Stimulated activated CD8-positive, alpha-beta memory T cell treated with anti-CD3 and anti-CD28 coated beads, Interleukin-4, amount 100 ng/mL, for 4 hours (primary cell): ENCODE measurements at places on chromosomes 2 and 18.
A peak's percentile ranks its signal among the peaks of the same experiment; 100 is the strongest.

DNA sequence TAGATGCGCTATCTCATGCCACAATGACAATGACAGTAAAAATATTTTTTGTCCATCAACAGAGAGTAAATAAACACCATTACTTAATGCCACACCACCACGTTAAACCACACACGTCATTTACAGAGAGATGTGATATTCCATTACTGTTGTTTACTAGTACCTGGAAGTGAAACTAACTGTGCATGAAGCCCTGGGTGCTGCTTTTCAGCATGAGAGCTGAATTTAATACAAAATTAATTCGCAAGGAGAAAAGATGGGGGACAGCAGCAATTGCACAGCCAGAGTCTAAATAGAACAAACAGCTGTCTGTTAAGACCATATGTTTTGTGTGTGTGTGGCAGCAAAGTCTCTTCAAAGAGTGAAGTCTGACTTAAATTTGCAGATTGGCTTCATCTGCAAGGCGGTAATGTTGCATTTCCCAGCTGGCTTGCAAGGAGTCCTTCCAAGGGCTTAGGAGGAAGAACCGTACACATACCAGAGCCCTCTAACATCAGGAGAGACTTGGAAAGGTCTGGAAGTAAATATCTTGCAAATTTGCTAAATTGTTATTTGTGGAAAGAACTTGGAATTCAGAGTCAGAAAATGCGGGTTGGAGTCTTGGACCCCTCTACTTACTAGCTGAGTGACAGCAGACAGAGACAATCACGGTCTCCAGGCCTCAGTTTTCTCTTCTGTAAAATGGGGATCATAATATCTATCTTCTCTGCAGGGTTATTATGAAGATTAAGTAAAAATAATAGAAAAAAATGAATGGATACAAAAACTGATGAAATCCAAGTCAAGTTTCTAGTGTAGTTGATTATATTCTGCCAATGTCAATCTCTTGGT is 127.6 kb downstream of the ALPK2 start:
- DNase-seq = no peak

- DNase-seq = no peak
Observed at GRCh38 chr2:54330926-54331835, 75.2 kb upstream of the TSPYL6 start.

DNA sequence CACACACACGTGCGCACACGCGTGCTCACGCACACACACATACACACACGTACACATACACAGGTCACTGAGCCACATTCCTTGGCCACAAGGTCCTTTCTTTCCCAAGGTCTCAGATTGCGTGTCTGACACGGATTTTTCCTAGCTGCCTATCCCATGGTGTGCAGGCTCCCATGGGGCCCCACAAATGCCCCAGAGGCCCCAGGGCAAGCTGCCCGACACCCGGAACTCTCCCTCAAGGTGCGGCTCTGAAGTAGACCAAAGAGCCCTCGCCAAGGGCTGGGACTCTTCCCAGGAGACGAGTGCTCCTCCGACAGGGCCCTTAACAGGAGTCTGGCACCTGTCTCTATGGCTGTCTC is 46.7 kb downstream of the SDC1 start:
- DNase-seq = no peak

GRCh38 chr2:147712051-147712450 is 132.8 kb upstream of the ACVR2A start:
- DNase-seq = no peak

DNA sequence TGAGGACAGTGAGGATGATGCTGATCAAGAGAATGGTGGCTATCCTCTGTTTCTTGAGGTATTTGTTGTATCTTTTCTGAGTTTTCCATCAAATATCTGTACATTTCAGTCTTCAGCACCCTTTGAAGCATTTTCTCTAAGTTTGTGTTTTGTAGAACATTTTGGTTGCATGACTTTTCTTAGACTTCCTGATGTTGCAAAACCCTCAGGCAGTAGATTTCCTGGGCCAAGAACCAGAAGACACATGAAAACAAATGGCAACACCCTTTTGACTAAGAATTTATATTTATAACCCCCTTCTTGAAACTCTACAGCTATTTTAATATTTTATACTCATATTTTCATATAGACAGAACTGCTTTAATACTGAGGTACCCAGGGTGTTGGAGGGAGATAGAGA is 16.2 kb downstream of the HNMT start:
- no peak for DNase-seq

DNA sequence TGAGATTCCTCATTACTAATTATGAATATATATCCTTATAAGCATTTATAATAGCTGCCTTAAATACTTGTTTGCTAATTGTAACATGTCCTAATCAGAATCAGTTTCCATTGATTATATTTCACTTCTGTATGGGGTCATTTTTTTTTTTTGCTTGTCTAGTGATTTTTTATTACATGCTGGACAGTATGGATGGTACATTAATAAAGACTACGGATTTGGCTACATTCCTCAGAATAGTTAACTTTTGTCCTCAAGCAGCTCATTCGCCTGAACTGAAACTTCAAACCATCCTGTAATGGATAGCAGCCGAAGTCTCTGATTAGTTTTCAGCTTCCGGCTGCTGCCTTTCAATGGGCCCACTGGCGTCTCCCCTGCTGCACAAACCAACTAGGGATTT is 11.7 kb downstream of the TGIF1 start:
- DNase-seq = no peak

DNA sequence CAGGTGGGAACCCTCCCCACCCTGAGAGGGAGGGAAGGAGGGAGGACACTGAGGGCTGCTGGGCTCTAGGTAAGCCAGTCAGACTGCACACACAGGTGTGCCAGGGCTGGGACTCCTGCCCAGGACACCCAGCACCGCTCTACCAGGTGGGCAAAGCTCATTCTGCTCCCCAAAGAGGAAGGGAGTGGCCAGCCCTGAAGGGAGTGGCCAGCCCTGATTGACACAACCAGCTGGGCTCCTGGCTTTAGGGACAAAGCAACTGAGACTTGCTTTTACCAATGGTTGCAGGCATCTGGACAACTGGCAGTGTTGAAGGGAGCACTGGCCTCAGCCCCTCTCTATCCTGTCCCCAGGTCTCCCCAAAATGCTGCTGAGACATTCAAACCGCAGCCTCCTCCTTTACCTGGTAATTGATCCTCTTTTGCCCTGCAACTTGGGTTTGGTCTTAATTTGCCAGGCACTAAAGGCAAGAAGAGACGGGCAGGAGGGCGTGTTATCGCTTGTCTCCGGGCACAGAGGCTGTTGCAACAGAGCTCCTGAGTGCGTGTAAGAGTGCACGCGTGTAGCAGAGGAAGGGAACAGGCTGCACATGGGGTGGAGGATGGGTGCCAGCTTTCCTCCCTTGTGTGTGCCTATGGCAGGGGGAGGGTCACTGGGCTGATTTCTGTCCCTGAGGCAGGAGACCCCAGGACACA is 14.5 kb upstream of the FOSL2 start:
- no peak for DNase-seq

GRCh38 chr18:2036086-2036485 is 535.2 kb downstream of the METTL4 start:
- DNase-seq = no peak

GRCh38 chr2:230998882-230999281 is 3.0 kb downstream of the SPATA3 start:
- no peak for DNase-seq

GRCh38 chr2:228283491-228284171 is 102.1 kb upstream of the SPHKAP start:
- DNase-seq = no peak

GRCh38 chr2:122636097-122636496 is 880.6 kb downstream of the TSN start:
- DNase-seq = no peak

DNA sequence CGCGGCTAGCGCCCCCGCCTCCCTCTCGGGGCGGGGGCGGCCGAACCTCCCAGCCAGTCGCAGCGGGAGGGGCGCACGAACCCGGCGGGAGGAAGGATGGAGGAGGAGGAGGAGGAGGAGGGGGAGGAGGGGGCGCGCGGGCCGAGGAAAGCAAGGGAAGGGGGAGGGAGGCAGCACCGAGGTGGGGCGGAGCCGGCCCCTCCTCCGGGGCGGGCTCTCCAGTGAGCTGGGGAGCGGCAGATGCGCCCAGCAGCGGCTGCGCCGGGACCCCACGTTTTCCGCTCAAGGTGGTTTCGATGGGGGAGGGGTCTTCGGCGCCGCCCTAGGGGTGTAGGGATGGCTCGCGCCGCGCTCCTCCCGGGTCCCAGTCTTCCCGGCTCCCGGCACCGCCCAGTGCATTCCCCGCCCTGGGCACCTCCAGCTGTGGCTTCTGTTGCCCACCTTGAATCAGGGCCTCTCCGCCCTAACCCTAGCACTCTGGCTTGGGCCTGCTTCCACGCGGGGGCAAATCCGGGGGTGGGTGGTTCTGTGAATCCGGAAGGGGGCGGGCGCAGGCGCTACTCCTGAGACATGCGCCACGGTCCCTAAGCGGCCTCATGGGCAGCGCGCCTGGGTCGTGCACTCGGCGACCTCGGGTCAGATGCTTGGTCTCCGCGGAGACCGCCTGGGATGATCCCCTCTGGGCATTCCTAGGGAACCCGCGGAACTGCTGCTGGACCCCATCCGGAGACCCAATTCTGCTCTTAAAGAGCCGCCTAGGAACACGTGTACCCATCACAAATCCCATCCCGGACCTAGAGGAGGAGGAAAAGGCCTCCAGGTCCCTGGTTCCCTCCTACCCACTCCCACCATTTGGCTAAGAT is at the start of gene FBXO41:
Gene FBXO41, minus strand, starts transcription at position 183 of the 863 bp plus-strand sequence. CDS start 14,848 bp downstream, outside the sequence.
- peak; percentile 57 for DNase-seq

- no peak for DNase-seq
Observed at GRCh38 chr18:12308386-12309100, 502 bp downstream of the TUBB6 start.

- no peak for DNase-seq
Observed at GRCh38 chr2:219122202-219122980, 38.2 kb downstream of the NHEJ1 start.

DNA sequence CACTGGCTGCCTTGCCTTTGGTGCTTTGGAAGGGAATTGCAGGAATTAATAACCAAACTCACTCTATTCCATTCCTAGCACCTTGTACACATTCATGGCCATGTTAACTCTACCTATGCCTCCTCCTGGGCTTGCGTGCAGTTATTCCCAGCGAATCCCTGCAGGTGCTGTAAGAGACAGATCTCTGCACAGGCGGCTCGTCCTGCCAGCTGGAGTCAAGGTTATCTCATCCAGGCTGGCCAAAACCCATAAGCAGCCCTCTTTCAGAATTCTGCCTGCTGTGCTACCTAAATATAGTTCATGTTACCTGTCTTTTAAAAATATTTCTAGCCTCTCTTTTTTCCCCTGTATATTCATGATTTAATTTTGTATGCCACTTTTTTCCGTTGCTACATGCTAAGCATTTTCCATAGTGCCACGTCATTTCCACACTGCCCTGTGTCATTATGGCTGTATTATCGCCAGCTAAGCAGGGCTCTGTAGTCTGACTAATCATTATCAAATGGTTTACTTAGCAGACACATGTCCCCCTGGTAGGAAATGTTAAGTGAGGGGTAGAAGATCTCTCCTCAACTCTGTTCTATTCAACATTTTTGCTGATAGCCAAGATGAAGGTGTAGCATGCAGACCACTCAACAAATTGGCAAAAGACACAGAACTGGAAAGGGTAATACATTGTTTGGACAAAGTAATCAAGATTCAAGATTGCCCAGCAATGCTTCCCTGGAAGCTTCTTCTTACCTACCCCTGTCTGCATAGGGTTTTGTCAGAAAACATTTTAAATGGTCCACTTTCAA is 79.7 kb upstream of the TAF1B start:
- no peak for DNase-seq

DNA sequence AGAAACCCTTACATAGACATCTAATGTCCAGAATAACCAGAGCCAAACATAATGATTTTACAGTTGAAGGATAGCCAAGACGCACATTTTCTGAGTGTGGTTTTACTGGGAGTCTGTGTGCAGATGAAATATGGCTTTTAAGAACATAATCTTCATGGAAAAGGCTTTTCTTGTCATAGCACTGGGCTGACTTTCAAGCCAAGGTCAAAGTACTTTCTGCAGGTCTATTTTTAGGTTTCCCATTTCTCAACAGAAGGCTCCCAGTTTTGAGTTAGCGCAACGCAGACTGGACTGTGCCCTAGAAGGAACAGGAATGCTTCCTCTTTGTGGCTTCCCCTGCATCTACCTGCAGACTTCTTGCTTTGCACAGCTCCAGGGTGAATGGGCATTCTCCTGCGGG is 92.3 kb upstream of the UPP2 start:
- DNase-seq = no peak

GRCh38 chr18:58087928-58088690 is 44.1 kb downstream of the NEDD4L start:
- DNase-seq = no peak

DNA sequence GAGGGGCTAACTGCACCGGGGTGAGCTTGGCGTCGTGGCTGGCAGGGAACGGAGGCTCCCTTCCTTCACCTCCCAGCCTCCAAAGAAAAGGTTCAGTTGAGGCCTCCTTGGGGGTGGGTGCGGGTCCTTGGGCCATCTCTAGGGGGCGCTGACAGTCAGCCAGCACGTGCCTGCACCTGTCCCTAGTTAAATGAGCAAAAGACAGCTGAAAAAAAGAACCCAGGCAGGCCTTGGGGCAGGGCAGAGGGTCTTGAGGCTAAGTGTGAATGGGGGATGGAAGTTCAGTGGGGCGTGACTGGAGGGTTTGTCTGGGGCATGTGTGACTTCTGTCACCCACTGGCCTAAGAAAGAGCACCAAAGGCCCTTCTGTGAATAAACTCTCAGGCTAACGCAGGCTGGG is 56.4 kb downstream of the ZFP36L2 start:
- no peak for DNase-seq

DNA sequence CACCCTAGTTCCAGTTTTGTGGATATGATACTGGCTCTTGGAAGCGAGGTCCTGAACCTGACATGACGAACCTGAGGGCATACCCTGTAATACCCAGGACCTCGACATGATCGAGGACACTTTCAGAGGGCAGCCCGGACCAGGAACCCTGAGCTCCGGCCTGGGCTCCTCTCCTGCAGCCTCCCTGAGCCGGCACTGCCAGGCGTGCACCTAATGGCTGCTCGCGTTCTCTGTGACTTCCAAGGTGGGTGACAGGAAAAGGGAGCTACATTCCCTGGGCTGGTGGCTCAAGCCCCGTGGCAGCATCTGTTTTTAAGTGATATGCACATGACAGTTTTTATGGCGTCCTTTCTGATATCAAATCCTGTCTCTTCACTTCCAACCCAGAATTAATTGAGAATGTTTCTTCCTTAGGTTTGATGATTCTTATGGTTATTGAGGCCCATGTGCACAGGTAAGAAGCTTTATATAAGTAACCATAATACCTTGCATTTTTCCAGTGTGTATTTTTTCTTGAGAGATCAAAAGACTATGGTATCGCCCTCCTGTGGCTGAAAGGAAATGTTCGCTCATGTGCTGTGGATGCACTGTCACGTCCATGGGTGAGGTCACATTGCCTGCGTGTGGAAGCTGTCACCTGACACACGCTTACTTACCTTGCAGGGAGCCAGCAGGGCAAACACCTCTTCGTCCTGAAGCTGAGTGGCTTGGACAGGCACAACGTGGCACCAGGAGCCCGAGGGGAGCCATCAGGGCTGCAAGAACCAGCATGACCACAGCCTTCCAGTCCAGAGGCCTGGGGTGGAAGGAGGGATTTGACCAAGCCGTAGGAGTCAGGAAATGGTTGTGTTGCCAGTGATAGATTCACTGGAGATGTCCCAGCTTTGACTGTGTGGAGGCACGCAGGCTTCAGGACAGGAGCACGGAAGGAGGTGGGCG is 367.4 kb upstream of the MYT1L start:
- DNase-seq = no peak
